Right lobe of liver (tissue), 6 donors: ENCODE measurements at places on chromosomes 11 and 22. TPM values are rescaled to one million over a fixed set of nuclear protein-coding genes. Genes with fewer than 3 reads are reported as not detected.

The UNC93B1 gene
- 19.6 TPM for total RNA-seq

DNA sequence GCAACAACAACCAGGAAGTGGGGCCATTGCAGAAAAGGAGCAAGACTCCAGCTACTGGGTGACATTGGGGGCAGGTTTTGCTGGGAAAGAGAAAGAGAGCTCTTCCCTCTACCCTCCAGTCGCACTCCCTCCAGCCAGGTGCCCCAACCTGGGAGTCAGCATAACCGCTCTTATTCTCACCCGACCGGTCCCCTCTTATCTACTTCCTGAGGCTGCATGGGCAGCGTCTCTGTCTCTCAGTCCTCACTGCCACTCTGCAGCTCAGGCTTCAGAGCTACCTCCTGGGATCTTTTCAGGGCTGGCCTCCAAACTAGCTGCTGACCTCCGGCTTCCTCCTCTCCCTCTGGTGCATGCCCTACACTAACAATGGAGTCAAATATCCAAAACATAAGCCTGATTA is 5.1 kb downstream of the ZNF70 start:
- no peak overlapping the region for H3K4me3 ChIP-seq
- no peaks in the 10 kb centered on the region for H3K4me1 ChIP-seq
- no peak overlapping the region for H3K27ac ChIP-seq
- H3K27me3 ChIP-seq = no peaks in the 10 kb centered on the region
- no peaks in the 10 kb centered on the region for H3K36me3 ChIP-seq

GRCh38 chr22:19109198-19110063 is 12.8 kb downstream of the DGCR2 start:
- no peaks in the 10 kb centered on the region for H3K27me3 ChIP-seq
- no peak overlapping the region for H3K4me3 ChIP-seq
- no peak for DNase-seq
- H3K36me3 ChIP-seq = no peaks in the 10 kb centered on the region
- H3K4me1 ChIP-seq = peaks cover 8% of the 10 kb centered on the region

DNA sequence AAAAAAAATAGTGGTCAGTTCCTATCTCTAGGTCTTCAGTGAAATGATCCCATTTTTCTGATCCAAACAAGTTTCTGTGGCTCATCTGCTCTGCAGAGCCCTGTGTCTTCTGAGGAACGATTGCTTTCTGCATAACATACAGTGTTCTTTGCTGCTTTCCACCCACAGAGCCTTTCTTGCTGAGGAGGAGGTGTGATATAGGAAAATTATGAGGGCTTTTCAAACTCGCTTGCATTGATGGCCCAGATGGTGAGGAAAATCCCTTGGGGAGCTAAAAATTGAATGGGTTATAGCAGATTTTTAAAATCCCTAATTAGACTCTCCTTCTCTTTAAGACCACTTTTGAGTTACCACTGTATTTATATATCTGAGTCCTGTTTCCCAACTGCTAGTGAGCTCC is 31.3 kb downstream of the JAM3 start:
- no peaks in the 10 kb centered on the region for H3K27me3 ChIP-seq
- H3K27ac ChIP-seq = no peak overlapping the region
- no peaks in the 10 kb centered on the region for H3K36me3 ChIP-seq
- DNase-seq = no peak

- no peak overlapping the region for H3K4me3 ChIP-seq
- no peak for DNase-seq
- H3K27ac ChIP-seq = no peak overlapping the region
These were observed 60.1 kb upstream of the GUCY1A2 start for GRCh38 chr11:107078375-107078774.

GRCh38 chr11:118885319-118885718 is 1.6 kb downstream of the CXCR5 start:
- no peak overlapping the region for H3K4me3 ChIP-seq
- H3K27me3 ChIP-seq = no peaks in the 10 kb centered on the region
- no peak overlapping the region for H3K27ac ChIP-seq
- no peaks in the 10 kb centered on the region for H3K4me1 ChIP-seq

DNA sequence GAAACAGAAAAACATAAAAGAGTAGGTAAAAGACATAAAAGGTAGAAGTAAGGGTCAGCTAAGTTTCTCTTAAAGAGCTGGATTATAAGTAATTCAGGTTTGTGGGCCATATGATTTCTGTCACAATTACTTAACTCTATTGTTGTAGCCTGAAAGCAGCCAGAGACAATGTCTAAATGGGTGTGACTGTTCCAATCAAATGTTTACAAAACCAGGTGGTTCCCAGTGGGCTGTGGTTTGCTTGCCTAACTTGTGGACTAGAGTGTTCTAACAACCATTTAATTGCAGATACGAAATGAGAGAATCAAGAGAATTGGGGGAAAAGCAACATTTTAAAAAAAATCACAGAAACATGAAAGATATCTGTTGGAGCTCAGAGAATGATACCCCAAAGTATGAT is 22.6 kb downstream of the OR6M1 start:
- no peak for DNase-seq
- no peaks in the 10 kb centered on the region for H3K4me1 ChIP-seq
- no peaks in the 10 kb centered on the region for H3K27me3 ChIP-seq

DNA sequence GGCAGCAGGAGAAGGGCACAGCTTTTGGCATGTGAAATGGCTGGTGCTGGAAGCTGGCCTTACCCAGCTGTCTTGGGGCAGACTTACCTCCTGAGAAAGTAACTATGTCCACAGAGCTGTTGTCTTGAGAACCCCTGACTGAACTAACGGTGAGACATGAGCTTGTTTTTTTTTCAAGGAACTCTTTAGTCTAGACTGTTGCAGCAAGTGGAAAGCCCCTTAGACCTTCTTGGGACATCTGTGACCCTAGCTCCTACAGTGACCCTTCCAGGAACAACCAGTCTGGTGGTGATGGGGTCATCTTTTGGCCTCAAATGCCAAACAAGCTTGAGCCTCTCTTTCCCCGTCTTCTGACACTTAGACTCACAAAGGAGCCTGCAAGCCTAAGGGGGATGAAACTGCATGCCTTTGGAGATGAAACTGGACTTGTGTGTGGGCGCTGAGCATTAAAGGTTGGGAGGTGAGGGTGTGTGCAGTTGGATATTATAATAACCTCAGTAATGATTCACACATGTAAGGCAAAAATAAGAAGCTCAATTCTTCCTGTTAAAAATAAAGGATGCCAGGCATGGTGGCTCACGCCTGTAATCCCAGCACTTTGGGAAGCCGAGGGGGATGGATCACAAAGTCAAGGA is 35.4 kb downstream of the SDHD start:
- no peak overlapping the region for H3K4me3 ChIP-seq
- no peaks in the 10 kb centered on the region for H3K4me1 ChIP-seq
- no peak for DNase-seq
- H3K27me3 ChIP-seq = no peaks in the 10 kb centered on the region

DNA sequence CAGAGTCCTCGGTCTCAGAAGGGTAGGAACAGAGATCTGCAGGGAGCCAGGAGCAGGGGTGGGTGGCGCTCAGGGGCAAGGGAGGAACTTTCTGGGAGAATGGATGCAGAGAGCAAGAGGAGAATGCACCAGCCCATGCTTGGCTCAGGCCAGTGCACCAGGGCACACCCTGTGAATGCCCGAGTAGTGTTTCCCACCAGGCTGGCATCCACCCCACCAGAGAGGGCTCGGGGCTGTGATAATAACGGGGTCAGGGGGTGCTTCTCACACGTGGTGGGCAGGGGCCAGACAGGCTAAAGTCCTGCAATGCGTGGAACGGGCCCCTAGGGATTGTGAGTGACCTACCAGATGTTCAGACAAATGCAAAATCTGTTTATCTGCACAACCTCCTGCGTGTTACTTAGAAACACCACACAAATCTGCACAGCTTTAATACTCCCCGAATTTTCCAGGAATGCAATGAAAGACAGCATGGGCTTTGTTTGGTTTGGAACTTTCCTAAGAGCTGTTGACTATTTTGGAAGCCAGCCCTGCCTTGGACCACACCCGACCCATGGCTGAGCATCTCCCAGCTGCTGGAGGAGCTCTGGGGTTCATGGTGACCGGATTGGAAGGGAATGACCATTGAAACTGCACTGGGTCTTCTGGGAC is 368.3 kb downstream of the SHANK2 start:
- DNase-seq = no peak
- H3K36me3 ChIP-seq = no peaks in the 10 kb centered on the region
- no peaks in the 10 kb centered on the region for H3K4me1 ChIP-seq
- no peak overlapping the region for H3K4me3 ChIP-seq
- H3K27ac ChIP-seq = no peak overlapping the region
